Renal cortical epithelial cell (primary cell): ENCODE measurements at places on chromosomes 7 and 10.

DNA sequence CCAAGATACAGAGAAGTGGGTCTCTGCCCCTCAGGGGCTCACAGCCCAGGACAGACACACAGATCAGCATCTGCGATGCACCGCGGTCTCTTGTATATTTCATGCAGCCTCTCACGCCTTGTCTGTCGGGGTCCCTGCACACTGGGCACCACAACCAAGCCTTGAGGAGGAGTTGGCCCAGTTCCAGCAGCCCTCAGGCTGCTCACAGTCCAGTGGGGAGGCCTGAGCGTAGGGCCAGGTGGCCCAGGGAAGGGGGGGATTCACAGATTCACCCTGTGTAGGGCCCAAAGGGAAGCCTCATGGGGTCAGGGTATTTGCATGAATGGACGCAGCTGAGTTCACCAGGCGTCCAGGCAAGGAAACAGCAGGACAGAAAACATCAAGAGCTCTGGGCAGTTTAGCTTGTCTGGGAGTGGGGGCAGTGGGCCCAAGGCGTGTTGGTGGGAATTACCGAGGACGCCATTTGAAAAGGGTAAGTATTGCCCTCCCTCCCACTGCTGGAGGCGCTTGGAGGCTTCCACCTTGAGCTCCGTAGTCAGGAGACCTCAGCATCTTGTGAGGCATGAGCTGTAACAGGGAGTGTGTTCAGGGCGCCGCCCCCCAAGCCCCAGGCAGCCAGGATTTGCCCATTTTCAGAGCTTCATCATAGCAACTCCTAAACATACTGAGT is 129.1 kb upstream of the CHST15 start:
- DNase-seq = peak; percentile 37

DNA sequence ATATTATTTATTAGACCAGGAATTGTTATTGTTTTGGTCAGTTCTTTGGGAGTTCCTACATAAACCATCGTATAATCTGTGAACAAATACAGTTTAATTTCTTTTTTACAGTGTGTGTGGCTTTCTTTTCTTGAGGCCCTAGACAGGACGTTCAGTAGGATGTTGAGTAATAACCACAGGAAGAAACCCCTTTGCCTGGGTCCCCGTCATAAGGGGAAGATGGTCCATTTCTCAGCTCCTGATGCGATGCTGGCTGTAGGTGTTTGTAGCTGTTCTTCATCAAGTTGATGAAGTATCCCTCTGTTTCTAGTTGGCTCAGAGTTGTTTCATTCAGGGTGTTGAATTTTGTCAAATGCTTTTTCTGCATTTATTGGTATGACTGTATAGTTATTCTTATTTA is 219.7 kb upstream of the ADARB2 start:
- DNase-seq = no peak

DNA sequence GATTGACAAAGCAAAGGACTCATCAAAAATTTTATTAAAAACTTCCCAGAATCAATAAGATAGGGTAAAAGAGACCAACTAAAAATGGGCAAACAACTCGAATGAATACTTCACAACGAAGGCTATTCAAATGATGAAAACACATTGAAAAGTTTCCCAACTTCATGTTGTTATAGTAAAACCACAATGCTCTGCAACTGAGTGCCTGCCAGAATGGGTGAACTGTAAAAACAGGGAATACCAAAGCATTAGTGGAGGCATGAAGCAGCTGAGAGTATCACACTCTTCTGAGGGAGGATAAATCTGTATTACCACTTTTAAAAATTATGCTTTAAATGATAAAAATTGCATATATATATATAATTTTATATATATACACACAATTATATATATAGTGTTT is 1214.7 kb downstream of the SORCS3 start:
- DNase-seq = peak; percentile 52

- DNase-seq = peak; percentile 82
These were observed 100.6 kb downstream of the MICU1 start for GRCh38 chr10:72525277-72525676.

DNA sequence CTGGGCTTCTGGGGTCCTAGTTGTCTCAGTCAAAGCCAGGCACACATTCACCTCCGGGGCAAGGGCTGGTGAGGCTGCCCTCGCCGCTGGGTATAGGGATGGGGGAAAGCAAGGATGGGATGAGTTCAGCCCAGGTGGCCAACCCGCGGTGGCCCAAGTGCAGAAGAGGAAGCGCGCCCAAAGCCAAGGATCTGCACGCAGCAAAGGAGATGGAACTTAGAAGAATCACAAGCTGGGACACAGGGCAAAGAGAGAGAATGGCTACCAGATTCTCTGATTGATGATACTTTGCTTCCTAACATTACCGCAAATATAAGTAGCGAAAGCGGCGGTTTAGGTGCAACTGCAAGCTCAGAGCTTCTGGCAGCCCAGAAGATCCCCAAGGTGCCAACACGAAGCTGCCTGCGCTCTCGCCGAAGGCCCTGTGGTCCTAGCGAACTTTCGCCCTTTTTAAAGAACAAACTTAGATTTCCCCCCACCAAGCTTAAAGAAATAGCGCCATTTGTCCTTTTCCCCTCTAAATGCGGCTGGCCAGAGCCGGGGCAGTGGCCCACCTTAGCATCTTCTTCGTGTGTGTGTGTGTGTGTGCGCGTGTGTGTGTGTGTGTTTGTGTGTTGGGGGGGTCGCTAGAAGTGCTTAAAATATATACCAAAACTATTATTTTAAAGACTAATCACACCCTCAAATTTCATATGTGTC is 927 bp upstream of the MKX start:
- DNase-seq = no peak
